ENCODE measurements at places on chromosomes 3 and 15.

- no peak for DNase-seq
Measured at GRCh38 chr3:117708601-117709000, 999.0 kb downstream of the TUSC7 start.

GRCh38 chr15:74389241-74390048, 22.0 kb upstream of the CYP11A1 start:
- DNase-seq = peak; percentile 99

- no peak for DNase-seq
Measured at GRCh38 chr3:101944308-101944707, 95.0 kb downstream of the NFKBIZ start.

GRCh38 chr3:71464613-71465012, 118.9 kb downstream of the FOXP1 start:
- DNase-seq = no peak

GRCh38 chr3:14214764-14215163, 36.1 kb downstream of the LSM3 start:
- DNase-seq = no peak

DNA sequence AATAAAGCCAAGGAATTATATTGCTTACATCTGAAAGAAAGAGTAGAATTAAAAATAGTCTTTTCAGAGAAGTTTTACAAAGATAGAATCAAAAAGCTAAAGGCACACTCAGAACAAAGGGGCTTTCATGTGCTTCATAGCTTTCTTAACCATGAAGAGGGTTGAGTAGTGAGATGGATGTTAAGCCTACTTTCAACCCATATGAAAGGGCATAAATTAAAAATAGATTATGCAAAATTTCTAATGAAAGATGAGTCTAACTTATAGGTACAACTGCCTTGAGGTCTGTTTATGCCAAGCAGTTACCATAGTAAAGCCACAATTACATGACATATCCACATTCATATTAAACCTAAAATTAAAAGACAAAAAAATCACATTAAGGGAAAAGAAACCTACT, 223.3 kb upstream of the ARHGEF26 start:
- DNase-seq = no peak

DNA sequence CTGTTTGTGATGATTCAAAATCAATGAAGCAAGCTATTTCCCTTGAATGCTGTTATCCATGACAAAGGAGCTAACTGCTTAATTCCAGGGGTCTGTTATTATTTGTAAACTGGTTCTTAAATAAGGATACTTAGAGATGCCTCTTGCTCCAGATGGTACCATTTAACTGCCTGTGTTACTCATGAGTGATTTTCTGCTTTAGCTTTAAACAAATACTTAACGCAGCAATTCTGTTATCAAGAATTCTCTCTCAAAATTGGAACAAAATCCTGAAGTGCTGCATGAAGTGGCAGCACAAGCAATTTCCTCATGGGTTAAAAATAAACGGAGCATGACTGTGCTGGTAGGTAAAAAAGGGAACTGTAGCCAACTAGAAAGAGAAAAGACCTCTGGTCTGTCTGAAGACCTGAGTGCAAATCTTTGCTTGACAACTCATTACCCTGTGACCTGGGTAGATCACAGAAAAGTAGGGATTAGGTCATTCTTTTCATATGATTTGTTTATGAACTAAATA, 62.5 kb upstream of the GBE1 start:
- peak; percentile 67 for DNase-seq

- DNase-seq = no peak
Measured at GRCh38 chr3:55180161-55180560, 252.3 kb upstream of the LRTM1 start.

DNA sequence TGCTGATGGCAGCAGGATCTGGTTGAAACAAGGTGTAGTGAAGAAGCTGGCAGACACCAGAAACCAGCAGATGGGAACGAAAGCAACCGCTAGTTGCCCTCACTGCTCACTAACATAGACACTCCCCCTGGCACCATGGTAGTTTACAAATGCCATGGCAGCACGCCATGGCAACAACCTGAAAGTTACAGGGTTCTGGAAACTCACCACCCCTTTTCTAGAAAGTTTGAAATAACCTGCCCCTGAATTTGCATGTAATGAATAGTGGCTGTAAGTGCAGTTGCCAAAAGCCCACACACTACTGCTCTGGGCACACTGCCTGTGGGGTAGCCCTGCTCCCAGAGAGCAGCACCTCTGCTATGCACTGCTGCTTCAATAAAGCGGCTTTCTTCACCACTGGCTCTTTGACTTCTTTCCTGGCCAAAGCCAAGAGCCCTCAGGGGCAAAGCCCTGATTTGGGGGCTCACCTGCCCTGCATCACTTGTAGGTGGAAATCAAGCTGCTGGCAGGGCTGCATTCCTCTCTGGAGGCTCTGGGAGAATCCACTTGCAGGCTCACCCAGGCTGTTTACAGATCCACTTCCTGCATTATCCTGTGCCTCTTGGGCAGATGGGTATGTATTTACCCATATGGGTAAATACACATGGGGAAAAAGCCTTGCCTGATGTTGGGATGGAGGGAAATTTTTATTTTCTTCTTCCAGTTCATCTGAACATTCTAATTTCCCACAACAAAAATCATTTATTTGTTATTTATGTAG, 2.0 kb upstream of the GP9 start:
- DNase-seq = peak; percentile 65

DNA sequence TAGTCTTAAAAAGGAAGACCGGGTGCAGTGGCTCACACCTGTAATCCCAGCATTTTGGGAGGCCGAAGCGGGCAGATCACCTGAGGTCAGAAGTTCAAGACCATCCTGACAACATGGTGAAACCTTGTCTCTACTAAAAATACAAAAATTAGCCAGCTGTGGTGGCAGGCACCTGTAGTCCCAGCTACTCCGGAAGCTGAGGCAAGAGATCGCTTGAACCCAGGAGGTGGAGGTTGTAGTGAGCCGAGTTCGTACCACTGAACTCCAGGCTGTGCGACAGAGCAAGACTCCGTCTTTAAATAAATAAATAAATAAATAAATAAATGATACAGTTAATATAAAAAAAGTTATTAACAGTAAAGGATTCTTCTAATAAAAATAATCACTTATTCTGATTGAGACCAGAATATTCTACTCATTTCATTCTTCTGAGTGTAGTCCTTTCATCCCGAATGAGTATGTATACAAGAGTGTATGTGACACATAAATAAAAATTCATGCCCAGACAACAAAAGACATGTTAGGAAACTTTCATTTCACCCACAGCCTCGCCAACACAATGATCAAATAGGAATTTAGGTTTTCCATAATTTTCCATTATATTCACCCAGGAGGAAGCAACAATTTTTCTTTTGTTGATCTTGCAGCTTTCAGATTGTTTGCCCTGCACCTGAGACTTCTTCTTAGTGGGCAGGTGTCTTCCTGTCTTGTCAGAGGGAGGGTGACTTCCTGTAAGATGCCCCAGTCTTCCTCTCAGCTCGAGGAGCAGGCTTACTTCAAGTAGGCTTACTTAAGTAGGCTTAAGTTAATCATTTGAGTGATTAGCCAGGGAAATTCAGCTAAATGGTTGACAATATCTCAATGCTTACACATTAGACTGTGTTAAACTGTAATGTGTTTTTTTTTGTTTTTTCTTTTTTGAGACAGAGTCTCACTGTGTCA, 7.8 kb upstream of the NUP210 start:
- DNase-seq = no peak

- no peak for DNase-seq
Measured at GRCh38 chr3:86382556-86382955, 608.4 kb downstream of the VGLL3 start.

GRCh38 chr3:128969993-128970739, 23.7 kb downstream of the CFAP92 start:
- DNase-seq = peak; percentile 81

- peak; percentile 84 for DNase-seq
Measured at GRCh38 chr3:4720316-4721075, 227.3 kb downstream of the ITPR1 start.

DNA sequence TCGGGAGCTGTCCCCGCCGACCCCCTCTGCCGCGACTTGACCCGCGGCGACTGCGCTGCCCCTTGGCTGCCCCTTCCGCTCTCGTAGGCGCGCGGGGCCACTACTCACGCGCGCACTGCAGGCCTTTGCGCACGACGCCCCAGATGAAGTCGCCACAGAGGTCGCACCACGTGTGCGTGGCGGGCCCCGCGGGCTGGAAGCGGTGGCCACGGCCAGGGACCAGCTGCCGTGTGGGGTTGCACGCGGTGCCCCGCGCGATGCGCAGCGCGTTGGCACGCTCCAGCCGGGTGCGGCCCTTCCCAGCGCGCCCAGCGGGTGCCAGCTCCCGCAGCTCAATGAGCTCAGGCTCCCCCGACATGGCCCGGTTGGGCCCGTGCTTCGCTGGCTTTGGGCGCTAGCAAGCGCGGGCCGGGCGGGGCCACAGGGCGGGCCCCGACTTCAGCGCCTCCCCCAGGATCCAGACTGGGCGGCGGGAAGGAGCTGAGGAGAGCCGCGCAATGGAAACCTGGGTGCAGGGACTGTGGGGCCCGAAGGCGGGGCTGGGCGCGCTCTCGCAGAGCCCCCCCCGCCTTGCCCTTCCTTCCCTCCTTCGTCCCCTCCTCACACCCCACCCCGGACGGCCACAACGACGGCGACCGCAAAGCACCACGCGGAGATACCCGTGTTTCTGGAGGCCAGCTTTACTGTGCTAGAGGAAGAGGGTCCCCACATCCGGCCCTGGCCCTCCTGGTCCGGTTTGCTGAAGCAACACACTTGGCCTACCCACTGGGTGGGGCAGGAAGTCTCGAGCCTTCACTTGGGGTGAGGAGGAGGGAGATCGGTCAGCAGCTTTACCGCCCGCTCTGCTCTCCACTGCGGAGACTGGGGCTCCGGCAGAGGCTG, at the start of gene RASSF1:
TSS of gene RASSF1 (minus strand) at position 389 of the 882 bp plus-strand sequence. CDS start at position 358, 31 bp downstream.
- DNase-seq = peak; percentile 98

GRCh38 chr3:81198216-81198615, 563.2 kb downstream of the GBE1 start:
- no peak for DNase-seq

DNA sequence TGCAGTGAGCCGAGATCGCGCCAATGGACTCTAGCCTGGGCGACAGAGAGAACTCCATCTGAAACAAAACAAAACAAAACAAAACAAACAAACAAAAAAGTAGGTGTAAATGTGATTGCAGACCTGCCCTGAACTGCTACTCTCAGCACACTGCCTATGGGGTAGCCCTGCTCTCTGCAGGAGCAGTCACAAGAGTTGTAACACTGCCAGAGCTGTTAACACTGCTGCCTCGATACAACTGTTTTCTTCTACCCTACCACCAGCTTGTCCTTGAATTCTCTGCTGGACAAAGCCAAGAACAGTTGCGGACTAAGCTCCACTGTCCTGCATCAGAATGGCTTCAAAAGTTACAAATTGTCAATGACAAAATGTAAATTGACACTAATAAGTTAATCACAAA, 89.3 kb downstream of the ALCAM start:
- no peak for DNase-seq

DNA sequence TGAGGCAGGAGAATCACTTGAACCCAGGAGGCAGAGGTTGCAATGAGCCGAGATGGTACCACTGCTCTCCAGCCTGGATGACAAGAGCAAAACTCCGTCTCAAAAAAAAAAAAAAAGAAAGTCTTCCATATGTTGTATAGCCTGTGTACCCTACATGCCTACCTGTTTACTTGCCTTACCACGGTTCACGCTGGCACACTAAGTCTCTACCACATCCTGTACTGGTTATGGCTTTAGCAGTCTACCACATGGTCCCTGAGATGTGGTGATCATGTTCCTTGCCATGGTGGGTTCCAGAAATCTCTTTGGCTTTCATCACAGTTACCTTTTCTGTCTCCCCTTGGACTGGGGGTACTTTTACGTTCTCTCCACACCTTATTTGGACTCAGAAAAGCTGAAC, 63.8 kb upstream of the TBC1D5 start:
- DNase-seq = peak; percentile 7

DNA sequence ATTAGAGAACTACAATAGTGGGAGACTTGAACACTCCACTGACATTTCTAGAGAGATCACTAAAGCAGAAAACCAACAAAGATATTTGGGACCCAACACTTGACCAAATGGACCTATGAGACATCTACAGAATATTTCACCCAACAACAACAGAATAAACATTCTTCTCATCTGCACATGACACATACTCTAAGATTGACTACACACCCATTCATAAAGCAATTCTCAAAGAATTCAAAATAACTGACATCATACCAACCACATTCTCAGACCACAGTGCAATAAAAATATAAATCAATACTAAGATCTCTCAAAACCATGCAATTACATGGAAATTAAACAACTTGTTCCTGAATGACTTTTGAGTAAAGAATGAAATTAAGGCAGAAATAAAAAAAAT, 473.7 kb downstream of the LPP start:
- no peak for DNase-seq

DNA sequence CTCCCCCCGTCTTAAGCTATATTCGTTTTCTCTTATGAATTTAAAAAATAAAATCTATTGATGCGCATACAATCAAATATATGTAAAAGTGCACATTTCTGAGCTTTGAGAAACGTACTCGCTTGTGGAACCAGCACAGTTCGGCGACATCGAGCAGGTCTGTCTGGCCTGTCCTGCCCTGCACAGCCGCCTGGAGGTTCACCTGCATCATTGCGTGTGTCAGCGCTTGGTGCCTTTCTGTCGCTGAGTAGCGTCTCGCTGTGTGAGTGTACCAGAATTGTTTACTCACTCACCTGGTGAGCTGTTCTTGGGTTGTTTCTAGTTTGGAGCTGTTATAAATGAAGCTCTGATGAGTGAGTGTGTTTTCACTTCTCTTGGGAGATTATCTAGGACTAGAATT, 104.0 kb downstream of the VGLL4 start:
- DNase-seq = no peak

- DNase-seq = no peak
Measured at GRCh38 chr3:9015250-9015649, 52.0 kb upstream of the RAD18 start.
